ENCODE measurements at places on chromosomes 4 and X.

GRCh38 chrX:107707866-107708265 is 67.7 kb downstream of the TSC22D3 start:
- no peak for DNase-seq

GRCh38 chrX:120304256-120304655 is 7.0 kb downstream of the TMEM255A start:
- no peak for DNase-seq

DNA sequence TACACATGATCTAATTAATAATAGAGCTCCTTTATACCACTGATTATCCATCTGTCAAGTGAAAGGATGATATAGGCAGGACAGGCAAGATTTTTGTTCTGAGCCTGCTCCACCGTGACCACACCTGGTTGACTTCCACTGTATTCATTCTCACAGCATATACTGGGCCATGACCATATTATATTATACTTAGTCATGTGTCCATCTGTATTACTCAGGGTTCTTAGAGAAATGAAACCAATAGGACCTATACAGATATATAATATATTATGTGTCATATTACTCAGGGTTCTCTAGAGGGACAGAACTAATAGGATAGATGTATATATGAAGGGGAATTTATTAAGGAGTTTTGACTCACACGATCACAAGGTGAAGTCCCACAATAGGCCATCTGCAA is 675.1 kb downstream of the GRXCR1 start:
- no peak for DNase-seq

DNA sequence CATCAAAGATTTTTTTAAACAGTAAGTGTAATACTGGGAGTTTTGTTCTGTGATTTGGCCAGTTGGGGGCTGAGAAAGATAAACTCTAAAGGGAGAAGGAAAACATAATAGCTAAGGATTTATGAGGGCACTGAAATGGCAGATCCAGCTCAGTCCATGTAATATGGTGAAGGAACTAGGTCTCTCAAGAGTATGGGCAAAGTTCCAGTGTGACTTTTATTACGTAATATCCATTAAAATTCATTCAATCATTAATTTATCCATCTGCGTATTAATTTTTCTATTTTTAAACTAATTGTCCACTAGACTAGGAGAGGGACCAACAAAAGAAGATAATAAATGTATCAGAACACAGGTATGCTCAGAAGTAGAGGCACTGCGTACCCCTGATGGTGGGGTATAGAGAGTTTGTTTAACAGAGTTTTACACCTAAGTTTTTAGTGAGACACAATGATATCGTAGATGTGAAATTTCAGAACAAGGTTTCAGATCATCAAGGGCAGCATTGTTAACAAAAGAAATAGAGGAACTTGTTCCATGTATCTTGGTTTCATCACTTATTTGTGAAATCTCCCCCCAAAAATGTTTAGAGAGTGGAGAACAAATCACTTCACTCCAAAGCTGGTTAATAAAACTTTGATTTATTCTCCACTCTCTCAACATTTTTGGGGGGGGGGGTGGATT is 351.1 kb downstream of the GRXCR1 start:
- no peak for DNase-seq

DNA sequence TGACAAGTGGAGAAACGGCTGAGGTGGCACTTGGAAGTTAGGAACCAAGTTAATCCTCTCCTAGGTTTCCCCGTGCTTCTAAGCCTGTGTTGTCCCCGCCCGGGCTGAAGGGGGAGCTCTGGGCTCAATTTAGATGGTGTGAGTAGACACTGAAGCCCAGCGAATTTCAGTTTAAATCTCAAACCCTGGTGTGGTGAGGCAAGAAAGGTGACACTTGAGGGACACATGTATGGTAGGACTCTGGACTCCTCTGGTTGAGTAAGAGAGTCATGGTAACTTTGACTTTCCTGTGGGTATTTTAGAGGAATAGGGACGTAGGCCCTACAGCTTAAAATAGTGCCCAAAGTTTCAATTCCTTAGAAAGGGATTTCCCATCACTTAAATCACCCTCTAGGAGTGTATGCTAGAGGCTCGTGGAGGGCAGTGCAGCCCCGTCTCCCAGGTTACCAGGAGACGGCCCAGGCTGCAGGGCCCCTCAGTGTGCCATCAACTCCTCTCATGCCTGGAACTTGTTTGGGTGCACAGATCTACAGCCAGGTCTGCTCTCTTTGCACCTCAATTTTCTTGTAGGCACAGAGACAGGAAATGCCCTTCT is 24.0 kb downstream of the HAND2 start:
- peak; percentile 25 for DNase-seq

- DNase-seq, result no peak
Observed at GRCh38 chr4:67658302-67658701, 42.7 kb downstream of the UBA6 start.

- DNase-seq, result no peak
Observed at GRCh38 chr4:67892905-67893304, 9.1 kb upstream of the TMPRSS11D start.

- DNase-seq, result no peak
Observed at GRCh38 chr4:173365359-173365996, 5.3 kb upstream of the SAP30 start.

DNA sequence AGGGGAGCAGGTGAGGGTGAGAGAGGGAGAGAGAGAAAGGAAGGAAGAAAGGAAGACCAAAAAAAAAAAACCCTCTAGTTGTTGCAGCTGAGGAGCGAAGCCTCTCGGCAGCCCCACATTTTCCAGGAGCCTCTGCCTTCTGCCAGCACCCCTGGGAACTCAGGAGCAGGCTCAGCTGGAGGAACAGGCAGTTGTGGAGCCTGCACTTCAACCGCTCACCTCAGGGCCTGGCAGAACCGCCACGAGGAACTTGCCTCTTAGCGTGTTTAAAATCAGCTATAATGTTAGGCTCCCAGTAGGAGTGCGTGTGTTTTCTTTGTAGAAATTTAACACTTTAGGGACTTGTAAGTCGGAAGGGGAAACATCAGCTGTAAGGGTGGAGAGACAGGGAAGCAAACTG is 65.7 kb downstream of the SEL1L3 start:
- no peak for DNase-seq

DNA sequence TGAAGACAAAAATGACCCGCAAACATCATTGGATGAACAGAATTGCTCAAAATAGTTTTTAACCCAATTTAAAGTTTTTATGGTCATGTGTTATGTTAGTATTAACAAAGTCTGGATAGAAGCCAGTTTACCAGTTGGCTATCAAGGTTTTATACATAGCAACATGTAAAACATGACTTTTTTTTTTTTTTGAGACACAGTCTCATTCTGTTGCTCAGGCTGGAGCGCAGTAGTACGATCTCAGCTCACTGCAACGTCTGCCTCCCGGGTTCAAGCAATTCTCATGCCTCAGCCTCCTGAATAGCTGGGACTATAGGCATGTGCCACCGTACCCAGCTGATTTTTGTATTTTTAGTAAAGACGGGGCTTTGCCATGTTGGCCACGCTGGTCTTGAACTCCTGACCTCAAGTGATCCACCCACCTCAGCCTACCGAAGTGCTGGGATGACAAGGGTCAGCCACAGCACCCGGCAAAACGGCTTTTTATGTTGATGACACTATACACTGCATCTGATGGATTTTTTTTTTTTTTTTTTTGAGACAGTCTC is 3.4 kb downstream of the SAT1 start:
- no peak for DNase-seq

GRCh38 chrX:53089925-53090324 is 4.0 kb upstream of the KANTR start:
- no peak for DNase-seq

GRCh38 chr4:32136081-32136787 is 1416.1 kb downstream of the PCDH7 start:
- no peak for DNase-seq

DNA sequence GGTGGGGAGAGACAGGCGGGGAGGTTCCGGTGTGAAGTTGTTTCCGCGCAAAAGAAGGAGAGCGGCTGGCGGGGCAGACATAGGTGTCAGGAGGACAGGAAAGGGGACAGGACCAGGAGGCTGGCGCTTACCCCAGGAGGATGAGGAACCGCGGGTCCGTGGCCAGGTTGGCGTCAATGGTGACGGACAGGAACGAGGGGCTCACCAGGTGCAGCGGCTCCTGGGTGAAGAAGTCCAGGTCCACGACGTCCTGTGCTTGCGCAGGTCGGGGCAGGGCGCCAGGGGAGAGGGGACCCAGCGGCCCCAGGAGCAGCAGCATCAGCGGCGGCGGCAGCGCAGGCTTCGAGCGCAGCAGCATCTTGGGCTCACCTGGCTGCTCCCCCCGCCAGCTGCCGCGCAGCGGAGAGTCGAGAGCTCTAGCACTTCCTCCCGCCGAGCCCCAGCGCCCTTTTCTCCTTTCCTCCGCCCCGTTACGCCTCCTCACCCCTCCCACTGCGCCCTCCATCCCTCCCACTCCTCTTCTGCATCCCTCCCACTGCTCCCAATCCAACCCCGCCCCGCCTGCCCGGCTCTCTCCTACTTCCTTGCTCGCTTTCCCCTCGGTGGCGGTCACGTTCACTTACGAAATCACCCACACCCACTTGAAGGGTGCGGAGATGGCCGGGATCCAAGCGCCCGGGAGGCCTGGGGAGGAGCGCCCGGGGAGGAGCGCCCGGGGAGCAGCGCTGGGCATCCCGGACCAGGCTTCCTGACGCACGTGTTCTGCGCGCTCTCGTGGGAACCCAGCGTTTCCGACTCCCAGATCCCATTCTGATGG is at the start of gene HPSE:
Gene HPSE (minus strand): TSS at position 424 of the 817 bp plus-strand sequence. CDS start 66 bp downstream, at position 358.
- DNase-seq, result peak; percentile 21

- no peak for DNase-seq
Observed at GRCh38 chr4:48380583-48381167, 39.3 kb downstream of the SLAIN2 start.

DNA sequence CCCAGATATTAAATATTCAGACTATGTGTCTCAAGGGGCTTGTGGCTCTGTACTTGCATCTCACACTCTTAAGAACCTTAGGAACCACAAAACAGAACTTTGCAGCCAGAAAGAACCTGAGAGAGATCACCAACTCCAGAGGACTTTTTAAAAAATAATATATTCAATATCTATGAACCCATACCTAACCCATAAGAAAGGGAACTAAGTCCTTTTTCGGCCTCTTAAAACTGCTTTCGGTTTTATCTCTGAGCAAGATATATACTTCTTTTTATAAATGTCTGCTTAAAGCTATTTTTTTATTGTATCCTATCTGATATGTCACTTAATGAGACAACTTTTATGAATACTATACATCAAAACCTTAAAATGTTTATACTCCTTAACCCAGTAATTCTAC is 10.9 kb downstream of the SMARCA1 start:
- DNase-seq, result no peak

DNA sequence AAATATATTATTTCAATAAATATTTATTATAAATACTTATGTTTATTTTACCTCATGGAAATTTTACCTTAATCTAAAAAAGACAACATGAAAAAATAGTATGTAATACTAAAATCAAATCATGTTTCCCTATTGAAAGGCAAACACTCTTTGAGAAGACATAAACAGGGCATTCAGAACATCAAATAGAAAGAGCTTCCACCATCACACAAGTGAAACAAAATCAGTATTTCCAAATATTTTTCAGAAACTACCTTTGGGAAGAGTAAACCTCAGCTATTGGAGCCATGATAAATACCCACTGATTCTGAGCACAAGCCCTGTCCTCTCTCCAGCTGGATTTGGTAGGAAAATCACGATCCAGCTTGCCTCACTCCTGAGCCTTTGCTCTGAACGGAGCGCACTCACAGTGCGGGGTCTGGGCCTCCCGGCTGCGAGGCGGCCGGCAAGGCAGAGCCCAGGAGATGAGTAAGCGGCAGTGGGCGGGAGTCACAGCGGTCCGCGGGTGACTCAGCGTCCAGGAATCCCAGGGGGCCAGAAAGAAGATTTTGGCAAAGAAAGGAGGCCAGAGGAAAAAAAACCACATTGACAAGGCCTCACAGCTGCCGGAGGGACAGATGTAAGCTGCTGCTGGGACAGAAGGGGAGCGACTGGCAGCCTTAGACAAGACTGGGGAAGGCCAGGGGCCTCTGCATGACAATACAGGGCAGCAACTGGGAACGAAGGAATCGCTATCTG is 14.7 kb upstream of the ANXA5 start:
- peak; percentile 91 for DNase-seq

DNA sequence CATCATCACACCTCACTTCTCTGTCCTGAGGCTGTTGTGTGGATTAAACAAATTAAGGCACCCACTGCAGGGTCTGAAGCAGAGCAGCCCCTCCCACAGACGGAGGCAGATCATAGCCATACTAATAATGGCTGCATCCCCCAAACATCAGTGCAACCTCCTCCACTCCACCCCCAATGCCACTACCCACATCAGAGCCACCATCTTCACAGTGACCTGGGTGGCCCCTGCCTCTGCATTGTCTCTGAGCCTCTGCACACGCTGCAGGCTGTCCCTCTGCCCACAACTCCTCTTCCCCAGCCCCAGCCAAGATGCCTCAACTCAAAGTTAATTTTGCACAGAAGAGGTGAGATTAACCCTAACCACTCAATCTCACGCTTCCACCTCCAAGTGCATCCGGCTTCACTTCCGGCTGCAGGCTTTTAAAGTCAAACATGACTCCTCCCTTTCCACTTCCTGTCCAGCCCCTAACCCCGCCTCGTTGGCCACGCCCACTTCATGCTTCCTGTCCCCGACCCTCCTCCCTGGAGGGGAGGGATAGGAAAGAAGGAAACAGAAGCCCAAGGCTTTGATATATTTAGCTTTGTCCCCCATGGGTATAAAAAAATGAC is 22.7 kb downstream of the JAKMIP1 start:
- no peak for DNase-seq

DNA sequence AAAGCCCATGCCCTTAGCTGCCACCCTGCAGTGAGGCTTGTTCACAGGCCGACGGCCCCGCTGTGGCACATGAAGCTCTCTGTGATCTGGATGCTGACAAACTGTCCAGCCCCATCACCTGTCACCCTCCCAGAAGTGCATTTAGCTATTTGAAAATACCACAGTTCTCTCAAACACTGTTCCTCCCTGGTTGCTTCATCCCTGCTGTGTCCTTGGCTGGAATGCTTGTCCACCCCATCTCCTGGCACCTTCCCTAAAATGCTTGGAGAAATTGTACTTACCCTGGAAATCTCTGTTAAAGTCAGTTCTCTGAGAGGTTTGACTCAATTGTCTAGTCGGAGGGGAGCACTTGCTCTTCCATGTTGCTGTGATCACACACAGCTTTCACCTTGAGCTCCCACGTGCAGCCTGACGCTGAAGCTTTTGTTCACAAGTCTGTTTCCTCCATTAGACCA is 10.1 kb downstream of the SYNPO2 start:
- no peak for DNase-seq

GRCh38 chrX:134780908-134781307 is 122.6 kb upstream of the PLAC1 start:
- DNase-seq, result no peak

DNA sequence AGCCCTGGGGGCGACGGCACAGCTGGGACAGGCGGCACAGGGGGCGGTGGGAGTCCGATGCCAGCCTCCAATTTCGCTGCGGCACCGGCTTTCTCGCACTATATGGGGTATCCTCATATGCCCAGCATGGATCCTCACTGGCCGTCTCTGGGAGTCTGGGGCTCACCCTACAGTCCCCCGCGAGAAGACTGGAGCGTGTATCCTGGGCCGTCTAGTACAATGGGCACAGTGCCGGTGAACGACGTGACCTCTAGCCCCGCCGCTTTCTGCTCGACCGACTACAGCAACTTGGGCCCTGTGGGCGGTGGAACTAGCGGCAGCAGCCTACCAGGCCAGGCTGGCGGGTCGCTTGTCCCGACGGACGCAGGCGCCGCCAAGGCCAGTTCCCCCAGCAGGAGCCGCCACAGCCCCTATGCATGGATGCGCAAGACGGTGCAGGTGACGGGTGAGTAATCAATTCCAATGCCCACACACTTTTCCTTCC is 500 bp downstream of the CDX4 start:
- no peak for DNase-seq

GRCh38 chrX:129932016-129932820 is 26.3 kb downstream of the UTP14A start:
- peak; percentile 55 for DNase-seq

GRCh38 chr4:183180096-183180495 is 81.0 kb downstream of the WWC2 start:
- DNase-seq, result no peak

Measured in amniotic stem cell (primary cell).